ENCODE measurements at places on chromosomes 4 and X. TPM values are rescaled to one million over a fixed set of nuclear protein-coding genes. Genes with fewer than 3 reads are reported as not detected.

Gene CPLX1
- 9.4 TPM for total RNA-seq

Gene PDCL2
- total RNA-seq = not detected

Gene RHOH
- 1.8 TPM for total RNA-seq

Gene BLOC1S4
- 7.4 TPM for total RNA-seq

Gene NKRF
- 4.0 TPM for total RNA-seq

Gene P2RY8
- 1.8 TPM for total RNA-seq

Gene FOXP3
- total RNA-seq = not detected

Gene GIMD1
- not detected for total RNA-seq

Gene RAB39B
- 0.24 TPM for total RNA-seq

Gene FMR1NB
- not detected for total RNA-seq

Gene BTC
- total RNA-seq = 0.29 TPM

Gene SLC2A9
- 12.4 TPM for total RNA-seq

Gene DLG3
- total RNA-seq = 15.0 TPM

Gene ZNF81
- 7.0 TPM for total RNA-seq

Gene EPHA5
- 8.0 TPM for total RNA-seq

Gene CXCL5
- total RNA-seq = 0.09 TPM

Gene NIPAL1
- total RNA-seq = 0.53 TPM

Gene HSPA4L
- 9.5 TPM for total RNA-seq

Gene SMIM10
- 6.2 TPM for total RNA-seq

Gene TXK
- total RNA-seq = 0.62 TPM

Gene FANCB
- total RNA-seq = 0.82 TPM

Gene DACH2
- not detected for total RNA-seq

Gene ZFP92
- 2.0 TPM for total RNA-seq

Gene UGT2B17
- total RNA-seq = not detected

Gene TBX22
- not detected for total RNA-seq

Gene PLK4
- 0.68 TPM for total RNA-seq

Gene COL4A6
- total RNA-seq = 13.7 TPM

Gene F11
- not detected for total RNA-seq

Gene CCSER1
- 9.6 TPM for total RNA-seq

Gene EGF
- total RNA-seq = 8.3 TPM

Gene TACR3
- not detected for total RNA-seq

Gene PFKFB1
- total RNA-seq = 2.5 TPM

Gene SPANXB1
- total RNA-seq = not detected

Gene TCEAL7
- 4.9 TPM for total RNA-seq

Data from left cardiac atrium (tissue), 4 donors.